Skin of body (tissue), 3 donors: ENCODE measurements at places on chromosomes 16 and 17.
A peak's percentile ranks its signal among the peaks of the same experiment; 100 is the strongest.

DNA sequence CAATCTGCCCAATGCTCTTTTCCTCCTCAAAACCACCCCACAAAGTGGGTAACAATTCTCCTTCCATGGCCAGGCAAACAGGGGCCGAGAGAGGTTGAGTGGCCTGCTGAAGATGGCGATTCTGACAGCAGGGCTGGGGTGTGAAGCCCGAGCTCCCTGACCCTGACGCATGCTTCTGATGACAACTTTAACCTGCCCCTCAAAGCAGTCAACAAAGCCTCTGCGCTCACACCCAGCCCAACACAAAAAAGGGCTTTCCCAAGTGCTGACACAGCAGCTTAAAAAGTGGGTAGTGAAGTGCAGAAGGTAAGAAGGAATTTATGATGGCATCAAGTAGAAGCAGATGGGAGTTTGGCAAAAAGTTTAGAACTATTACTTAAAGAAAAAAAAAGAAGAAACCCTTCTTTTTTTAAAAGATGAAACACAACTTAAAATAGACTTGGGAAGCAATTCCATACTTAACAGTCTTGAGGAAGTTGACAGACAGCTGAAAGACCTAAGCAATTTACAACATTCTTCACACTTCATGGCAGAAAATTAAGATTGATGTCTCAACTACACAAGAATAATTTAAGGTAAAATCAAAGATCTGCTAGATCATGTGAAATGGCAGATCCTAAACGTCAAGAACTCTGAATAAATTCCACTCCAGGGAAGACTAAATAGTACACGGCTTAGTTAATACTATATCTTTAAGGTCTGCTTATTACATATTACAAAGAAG lies 133.9 kb downstream of the PARN start:
- no peak for DNase-seq

DNA sequence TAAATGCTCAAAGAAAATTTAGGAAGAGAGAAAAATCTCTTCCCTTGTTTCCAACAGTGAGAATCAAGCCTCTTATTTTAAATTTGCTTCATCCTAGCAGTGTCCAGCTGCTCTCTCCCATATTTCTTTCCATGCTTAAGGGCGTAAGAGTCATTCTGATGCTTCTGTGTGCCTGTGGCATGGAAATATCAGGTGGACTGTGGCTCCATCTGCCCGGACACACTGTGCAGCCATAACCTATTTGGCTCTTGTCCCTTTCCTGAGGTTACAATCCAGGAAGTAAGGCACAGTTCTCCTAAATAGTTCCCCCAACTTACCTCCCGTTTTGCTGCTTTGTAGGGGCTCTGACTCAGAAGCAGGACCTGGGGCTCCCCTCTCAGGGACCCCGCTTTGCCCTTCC lies 6.3 kb upstream of the KRT222 start:
- no peak for DNase-seq

GRCh38 chr17:58084317-58084981 lies 1.2 kb downstream of the DYNLL2 start:
- no peak for DNase-seq

GRCh38 chr16:80948886-80949493 lies 57.7 kb downstream of the CMC2 start:
- DNase-seq: peak; percentile 11

- no peak for DNase-seq
Measured at GRCh38 chr16:85616607-85617321, 3.6 kb downstream of the GSE1 start.

GRCh38 chr17:16971458-16972338 lies at the start of gene TNFRSF13B:
Gene TNFRSF13B (minus strand): TSS chr17:16972118. CDS start chr17:16972075, 43 bp downstream.
- DNase-seq: no peak

GRCh38 chr17:48026502-48027321 lies 10.9 kb downstream of the COPZ2 start:
- DNase-seq: peak; percentile 78

GRCh38 chr17:27760069-27760885 lies 40.1 kb downstream of the NOS2 start:
- DNase-seq: no peak

- DNase-seq: peak; percentile 69
Measured at GRCh38 chr17:77470800-77471733, 330.3 kb downstream of the SEC14L1 start.

DNA sequence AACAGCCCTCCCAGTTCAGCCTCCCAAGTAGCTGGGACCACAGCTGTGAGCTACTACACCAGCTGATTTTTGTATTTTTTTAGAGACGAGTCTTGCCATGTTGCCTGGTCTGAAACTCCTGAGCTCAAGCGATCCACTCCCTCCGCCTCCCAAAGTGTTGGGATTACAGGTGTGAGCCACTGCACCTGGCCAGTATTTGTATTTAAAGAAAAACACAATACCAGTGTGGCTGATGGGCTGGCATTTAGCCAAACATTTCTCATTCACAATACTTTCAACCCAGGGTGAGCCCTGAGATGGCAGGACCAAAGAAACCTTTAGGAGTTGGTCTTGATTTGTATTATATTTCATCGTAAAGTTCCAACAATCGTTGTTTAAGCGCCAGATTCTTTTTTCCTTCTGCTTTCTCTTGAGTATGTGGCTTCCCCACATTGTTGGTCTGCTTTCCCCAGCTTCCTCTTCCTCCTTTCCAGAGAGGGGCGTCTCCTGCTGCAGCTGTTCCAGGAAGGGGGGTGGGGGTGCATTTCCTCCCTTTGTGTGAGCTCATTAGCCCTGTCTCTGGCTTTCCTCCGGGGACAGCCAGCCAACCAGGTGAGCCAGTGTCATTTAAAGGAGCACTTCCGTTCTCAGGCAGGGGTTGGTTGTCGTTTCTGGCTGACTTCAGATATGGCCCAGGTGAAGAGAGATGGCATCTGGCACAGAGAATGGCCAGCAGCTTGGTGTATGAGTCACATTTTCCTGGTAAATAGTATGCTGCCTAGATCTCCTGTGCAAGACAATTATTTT lies 79.9 kb downstream of the GPRC5B start:
- peak; percentile 40 for DNase-seq

DNA sequence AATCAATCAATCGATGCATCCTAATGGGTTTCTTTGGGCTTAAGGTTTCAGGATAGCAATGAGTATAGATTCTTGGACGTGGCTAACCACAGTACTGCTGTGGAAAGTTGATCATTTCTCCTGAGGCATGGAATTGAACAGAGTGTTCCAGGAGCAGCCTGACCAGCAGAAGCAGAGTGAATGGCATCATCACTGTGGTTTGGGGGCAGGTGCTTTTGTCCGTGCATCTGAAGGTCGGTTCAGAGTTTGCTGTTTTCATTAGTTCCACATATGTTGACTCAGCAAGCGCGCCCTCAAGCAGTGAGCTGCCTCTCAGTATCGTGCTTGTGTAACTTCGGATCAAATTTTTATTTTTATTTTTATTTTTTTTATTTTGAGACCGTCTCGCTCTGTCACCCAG lies 24.9 kb downstream of the KIAA0513 start:
- no peak for DNase-seq

DNA sequence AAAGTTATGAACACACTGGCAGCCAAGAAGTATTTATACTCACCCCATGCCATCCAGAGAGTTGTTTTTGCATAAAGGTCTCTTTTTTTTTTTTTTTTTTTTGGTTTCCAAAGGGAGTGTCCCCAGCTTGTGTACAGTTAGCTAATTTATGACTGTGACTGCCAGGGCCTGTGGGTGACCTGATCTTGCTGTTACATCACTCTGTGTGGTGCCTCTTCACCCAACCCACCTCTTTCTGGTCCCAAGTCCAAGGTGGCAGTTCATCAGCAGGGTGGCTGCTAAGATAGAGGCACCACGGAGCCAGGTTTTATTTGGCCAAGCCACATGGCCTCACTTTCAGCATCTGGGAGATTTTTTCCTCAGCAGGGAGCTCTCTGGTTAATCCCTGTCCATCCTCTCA lies at the start of gene NOS2:
Gene NOS2 (minus strand): TSS at position 8 of the 400 bp plus-strand sequence. CDS start 1,720 bp downstream, outside the sequence.
- DNase-seq: no peak

GRCh38 chr16:86805188-86805587 lies 226.8 kb downstream of the FOXL1 start:
- DNase-seq: no peak

DNA sequence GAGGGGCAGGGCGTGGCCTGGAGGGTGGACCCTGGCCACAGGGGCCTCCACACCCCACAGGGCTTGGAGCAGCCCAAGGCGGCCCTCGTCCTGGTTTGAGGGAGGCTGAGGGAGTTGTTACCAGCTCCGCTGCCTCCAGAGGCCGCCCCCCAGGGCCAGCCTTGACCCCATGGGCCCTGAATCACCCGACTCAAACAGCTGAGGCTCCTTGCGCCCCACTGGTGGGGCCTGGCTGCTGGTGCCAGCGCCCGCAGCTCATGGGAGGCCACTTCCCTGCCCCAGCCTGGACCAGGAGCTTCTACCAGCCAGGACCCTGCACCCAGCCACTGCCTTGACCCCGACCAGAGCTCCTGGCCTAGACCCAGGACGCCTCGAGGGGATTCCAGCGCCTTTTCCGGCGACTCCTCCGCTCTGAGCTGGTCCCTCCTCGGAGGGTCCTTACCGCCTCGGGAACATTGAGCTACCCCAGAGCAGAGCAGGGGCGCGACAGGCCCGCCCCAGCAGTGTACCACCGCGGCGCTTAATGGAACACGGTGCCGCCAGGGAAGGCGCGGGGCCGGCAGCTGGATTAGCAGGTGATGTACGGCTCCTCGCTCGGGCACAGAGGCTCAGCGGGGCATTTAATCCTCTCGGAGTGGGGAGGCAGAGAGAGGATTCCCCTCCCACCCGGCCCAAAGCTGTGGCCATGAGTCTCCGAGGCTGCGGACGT lies 37.2 kb downstream of the GSE1 start:
- no peak for DNase-seq

- no peak for DNase-seq
Measured at GRCh38 chr17:60108712-60109111, 30.0 kb upstream of the HEATR6 start.

DNA sequence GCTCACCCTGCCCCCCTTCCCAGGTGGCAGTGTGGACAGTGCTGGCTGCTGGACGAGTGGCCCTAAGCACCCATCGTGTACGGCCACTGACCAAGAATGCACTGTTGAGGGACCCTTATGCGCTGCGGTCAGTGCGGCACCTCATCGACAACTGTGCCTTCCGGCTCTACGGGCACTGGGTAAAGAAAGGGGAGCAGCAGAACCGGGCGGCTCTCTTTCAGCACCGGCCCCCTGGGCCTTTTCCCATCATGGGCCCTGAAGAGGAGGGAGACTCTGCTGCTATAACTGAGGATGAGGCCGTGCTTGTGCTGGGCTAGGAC lies 5.1 kb downstream of the CFAP119 start:
- DNase-seq: no peak

GRCh38 chr17:63555500-63556156 lies 5.4 kb downstream of the DCAF7 start:
- DNase-seq: no peak

GRCh38 chr17:17225901-17226300 lies 11.1 kb downstream of the FLCN start:
- no peak for DNase-seq

- no peak for DNase-seq
Measured at GRCh38 chr17:15981646-15982580, 17.6 kb downstream of the ZSWIM7 start.

GRCh38 chr17:27980043-27980442 lies 62.4 kb upstream of the NLK start:
- no peak for DNase-seq

DNA sequence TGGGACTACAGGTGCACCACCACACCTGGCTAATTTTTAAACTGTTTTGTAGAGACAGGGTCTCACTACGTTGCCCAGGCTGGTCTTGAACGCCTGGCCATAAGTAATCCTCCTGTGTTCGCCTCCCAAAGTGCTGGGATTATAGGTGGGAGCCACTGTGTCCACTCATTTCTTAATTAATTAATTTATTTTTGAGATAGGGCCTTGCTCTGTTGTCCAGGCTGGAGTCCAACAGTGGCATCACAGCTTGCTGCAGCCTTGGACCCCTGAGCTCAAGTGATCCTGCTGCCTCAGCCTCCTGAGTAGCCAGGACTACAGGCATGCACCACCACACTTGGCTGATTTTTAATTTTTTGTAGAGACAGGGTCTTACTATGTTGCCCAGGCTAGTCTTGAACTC lies 47.1 kb upstream of the TRAP1 start:
- DNase-seq: no peak

DNA sequence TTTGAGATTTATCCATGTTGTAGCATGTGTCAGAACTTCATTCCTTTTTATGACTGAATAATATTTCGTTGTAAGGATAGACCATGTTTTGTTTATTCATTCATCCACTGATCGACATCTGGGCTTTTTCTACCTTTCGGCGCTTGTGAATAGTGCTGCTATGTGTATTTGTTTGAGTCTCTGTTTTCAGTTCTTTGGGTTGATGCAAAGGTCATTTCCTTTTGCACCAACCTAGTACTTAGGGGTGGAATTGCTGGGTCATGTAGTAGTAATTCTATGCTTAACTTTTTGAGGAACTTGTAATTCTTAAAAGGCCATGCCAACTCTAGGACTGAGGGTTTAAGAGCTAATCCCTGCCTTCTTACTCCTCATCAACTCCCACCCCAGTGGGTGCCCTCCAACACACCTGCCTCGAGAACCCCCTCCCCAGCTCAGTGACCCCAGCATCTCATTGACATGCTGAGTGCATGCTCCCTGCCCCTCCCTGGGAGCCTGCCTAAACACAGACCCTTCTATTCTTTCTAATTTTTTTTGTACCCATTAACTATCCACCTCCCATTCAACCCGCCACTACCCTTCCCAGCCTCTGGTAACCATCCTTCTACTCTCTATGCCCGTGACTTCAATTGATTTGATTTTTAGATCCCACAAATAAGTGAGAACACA lies 51.2 kb downstream of the ABAT start:
- no peak for DNase-seq

DNA sequence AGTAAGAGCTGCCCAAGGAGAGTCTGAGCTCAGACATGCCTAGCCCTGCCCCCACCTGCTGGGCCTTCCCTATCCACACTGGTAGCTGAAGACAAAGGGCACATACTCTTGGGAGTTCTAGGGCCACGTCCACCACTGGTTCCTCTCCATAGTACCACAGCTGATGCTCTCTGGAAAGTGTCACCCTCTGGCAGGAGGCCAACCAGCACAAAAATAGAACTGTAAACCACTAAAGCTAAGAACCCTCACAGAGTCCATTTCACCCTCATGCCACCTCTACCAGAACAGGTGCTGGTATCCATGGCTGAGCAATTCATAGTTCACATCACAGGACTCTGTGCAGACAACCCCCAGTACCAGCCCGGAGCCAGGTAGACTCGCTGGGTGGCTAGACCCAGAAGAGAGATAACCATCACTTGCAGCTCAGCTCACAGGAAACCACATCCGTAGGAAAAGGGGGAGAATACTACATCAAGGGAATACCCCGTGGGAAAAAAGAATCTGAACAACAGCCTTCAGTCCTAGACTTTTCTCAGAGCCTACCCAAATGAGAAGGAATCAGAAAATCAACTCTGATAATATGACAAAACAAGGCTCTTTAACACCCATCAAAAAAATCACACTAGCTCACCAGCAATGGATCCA lies 115.3 kb downstream of the CEP112 start:
- no peak for DNase-seq
